ENCODE measurements at places on chromosomes 1 and 21.

- no peak for DNase-seq
These were observed 77.4 kb downstream of the STUM start for GRCh38 chr1:226625832-226626576.

- peak; percentile 65 for DNase-seq
These were observed 477.6 kb downstream of the NPHP4 start for GRCh38 chr1:5514527-5515183.

DNA sequence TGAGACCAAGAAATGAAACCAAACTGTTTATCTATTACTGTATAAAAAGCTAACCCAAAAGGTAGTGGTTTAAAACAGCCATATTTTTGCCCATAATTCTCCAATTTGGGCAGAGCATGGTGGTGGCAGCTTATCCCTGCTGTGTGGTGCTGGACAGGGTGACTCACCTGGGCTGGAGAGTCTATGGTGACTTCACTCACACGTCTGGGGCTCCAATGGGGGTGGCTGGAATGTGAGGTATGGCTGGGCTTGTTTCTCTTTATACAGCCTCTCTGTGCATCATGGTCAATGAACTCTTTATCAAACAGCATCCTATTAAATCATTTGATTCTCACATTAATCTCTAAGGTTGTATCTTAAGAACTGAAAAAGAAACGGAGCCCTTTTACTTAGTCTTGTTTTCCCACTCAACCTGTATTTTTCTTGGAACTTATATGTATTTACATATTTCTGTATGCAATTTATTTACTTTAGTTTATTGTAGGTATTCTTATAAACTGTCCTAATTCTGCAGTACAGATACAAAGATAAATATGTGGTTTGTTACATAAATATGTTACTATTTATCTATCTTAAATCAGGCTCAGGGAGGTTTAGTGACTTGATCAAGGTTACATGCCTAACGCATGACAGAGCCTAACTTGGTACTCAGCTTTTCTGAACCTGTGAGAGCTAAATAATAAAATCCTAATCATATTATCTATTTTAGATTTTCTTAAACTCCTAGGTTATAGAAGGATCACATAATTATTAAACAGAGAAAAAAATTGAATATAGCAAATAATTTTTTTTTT, 37.5 kb upstream of the WLS start:
- no peak for DNase-seq

GRCh38 chr1:55334797-55335196, 119.6 kb upstream of the USP24 start:
- DNase-seq: no peak
